COR-L47 (cell line): ENCODE measurements at places on chromosomes 6 and 20.

DNA sequence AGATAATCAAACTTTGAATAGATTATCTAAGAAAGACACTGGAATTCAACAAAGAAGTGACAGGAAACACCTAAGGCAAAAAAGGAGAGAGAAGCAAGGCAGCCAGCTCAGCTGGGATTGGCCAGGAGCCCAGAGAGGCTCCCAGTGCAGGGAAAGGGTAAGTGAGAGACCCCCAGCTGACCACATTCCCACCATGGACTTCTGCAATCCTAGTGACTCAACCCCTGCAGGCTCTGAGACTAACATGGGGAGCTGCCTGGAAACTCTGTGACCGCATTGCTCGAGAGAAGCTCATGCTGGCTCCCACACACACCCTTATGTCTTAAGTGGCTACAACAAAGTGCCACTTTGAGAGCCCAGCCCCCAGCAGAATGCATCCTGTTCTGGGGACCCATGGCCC is 215.1 kb downstream of the PACRG start:
- no peak for DNase-seq

- DNase-seq: no peak
Measured at GRCh38 chr6:100235631-100236030, 229.1 kb downstream of the SIM1 start.

DNA sequence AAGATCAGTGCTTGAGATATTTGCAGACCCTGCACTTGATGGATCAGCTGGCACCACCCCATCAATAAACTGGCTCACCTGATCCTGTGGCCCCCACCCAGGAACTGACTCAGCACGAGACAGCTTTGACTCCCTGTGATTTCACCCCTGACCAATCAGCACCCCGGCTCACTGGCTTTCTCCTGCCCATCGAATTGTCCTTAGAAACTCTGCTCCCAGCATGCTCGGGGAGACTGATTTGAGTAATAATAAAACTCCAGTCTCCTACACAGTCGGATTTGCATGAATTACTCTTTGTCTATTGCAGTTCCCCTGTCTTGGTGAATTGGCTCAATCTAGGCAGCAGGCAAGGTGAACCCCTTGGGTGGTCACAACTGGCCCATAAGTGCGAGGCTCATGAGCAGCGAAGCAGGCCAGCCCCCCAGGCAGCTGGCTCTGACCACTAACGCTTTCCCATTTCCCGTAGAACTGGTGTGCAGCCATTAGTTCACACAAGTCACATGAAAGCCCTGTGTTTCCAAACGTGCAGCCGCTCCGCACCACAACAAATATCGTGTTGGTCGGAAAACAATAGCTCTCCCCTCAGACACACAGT is 79.6 kb downstream of the RSPH3 start:
- DNase-seq: no peak

GRCh38 chr6:146968041-146968760 is 236.0 kb upstream of the STXBP5 start:
- DNase-seq: no peak

- no peak for DNase-seq
Measured at GRCh38 chr6:43990275-43990626, 137.0 kb downstream of the MRPL14 start.
